Natural killer cell treated with Interleukin-12 subunit alpha and Interleukin-12 subunit beta and Interleukin-15 and Interleukin-18, amount 100 ng/mL, for 72 hours (primary cell): ENCODE measurements at places on chromosomes 5 and 9. TPM values are rescaled to one million over a fixed set of nuclear protein-coding genes. Genes with fewer than 3 reads are reported as not detected.

Gene PLAC8L1
- not detected for total RNA-seq

Gene TSSK1B
- total RNA-seq, result not detected

Gene SPATA31A3
- total RNA-seq, result not detected

Gene PRSS3
- 1.3 TPM for total RNA-seq

Gene MRNIP
- total RNA-seq, result 25.2 TPM

Gene RASEF
- total RNA-seq, result not detected

Gene HAND1
- total RNA-seq, result not detected

Gene RNF14
- 43.5 TPM for total RNA-seq

Gene TRPM3
- not detected for total RNA-seq

Gene PCDHB15
- total RNA-seq, result not detected

Gene SPINK6
- total RNA-seq, result not detected

Gene PLPP7
- total RNA-seq, result not detected

Gene FAM221B
- total RNA-seq, result not detected

Gene BARHL1
- total RNA-seq, result not detected

Gene DIAPH1
- total RNA-seq, result 280 TPM

Gene IL5
- 9.5 TPM for total RNA-seq

Gene PCSK1
- not detected for total RNA-seq

Gene CTSV
- total RNA-seq, result not detected

Gene CTXN3
- not detected for total RNA-seq

Gene KIAA1958
- 3.5 TPM for total RNA-seq

Gene ANKRD20A1
- total RNA-seq, result 1.4 TPM

Gene ARHGEF28
- 0.53 TPM for total RNA-seq

Gene TRIP13
- total RNA-seq, result 17.6 TPM

Gene VCP
- 450 TPM for total RNA-seq

Gene AJM1
- 11.2 TPM for total RNA-seq

Gene DRD1
- total RNA-seq, result not detected

Gene FAM170A
- not detected for total RNA-seq
